Spleen (tissue), 13 donors: ENCODE measurements at places on chromosomes 2 and 18. TPM values are rescaled to one million over a fixed set of nuclear protein-coding genes. Genes with fewer than 3 reads are reported as not detected.
A peak's percentile ranks its signal among the peaks of the same experiment; 100 is the strongest.

DNA sequence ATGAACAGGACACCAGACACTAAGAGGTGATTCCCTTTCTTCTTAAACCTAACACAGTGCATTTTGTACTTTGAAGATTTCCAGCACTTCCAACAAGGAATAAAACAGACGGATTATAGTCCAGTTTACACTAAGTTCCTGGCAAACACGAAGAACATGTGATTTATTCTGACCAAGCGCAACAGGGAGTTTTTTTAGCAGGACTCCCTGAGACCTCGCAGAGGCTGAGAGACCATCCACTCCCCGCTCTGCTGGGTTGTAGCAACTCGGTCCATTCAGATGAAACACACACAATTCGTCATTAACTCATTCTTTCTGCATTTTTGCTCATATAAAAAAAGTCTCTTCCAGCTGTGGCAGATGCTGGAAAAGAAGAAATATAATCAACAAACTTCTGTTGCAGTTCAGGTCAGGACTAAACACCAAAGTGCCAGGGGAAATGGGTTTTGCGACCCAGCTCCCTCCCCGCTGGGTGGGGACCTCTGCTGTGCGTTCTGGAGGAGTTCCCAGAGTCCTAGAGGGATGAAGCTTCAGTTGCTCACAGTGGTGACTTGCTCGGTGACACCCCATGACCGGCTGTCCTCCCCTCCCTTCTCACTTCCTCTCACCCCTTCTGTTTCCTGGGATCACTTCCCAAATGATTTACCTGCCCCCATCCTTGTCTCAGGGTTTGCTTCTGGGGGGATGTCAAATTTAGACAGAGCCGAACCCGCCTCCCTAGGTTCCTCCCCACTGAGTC lies 52.5 kb downstream of the KCNF1 start:
- no peak for DNase-seq

DNA sequence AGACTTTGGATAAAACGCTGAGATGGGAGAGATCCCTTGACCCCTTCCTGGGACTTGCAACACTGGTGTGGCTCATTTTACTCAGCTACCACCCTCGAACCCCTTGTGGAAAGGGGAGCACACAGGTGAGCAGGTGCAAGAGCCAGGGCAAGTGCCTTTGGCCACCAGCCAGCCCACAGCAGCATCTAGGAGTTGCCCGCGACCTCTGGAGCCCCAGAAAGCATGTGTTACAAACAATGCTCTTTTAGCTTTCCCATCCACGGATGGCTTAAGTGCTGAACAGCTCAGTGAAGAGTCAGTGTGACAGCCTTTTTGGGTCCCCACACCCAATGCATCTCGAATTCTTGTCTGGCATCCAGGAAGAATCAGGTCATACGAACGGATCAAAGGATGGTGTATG lies 197.8 kb downstream of the MEMO1 start:
- DNase-seq: no peak

- DNase-seq: no peak
Measured at GRCh38 chr2:166984797-166985196, 96.5 kb downstream of the XIRP2 start.

GRCh38 chr2:85602476-85603234 lies at the start of gene TMEM150A:
TMEM150A (minus strand) TSS chr2:85602698; CDS start chr2:85601948, 750 bp downstream.
- peak; percentile 99 for DNase-seq

LOXHD1 gene
- total RNA-seq: 2.1 TPM

GRCh38 chr2:65818873-65819451 lies 386.6 kb upstream of the SPRED2 start:
- DNase-seq: no peak

GRCh38 chr2:235677276-235677788 lies 183.5 kb downstream of the AGAP1 start:
- no peak for DNase-seq

GRCh38 chr18:9782073-9782857 lies 74.2 kb downstream of the RAB31 start:
- no peak for DNase-seq

DNA sequence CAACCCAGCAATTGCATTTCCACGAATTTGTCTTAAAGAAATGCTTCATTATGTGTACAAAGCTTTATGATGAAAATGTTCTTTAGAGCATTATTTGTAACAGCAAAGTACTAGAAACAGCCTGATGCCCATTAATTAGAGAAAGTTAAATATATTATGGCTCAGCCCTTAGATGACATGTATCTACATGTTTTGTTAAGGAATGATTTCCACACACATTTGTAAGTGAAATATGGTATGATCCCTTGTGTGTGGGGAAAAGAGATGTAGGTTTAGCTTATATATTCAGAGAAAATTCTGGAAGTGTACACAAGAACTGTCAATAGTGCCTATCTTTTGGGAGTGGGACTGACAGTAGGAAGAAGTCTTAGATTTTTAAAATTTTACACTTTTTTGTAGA lies 3.8 kb upstream of the PTPN4 start:
- DNase-seq: no peak

GRCh38 chr18:4358618-4359017 lies 96.5 kb downstream of the DLGAP1 start:
- DNase-seq: no peak

GRCh38 chr2:99259465-99259864 lies 4.0 kb upstream of the LYG2 start:
- DNase-seq: no peak

DNA sequence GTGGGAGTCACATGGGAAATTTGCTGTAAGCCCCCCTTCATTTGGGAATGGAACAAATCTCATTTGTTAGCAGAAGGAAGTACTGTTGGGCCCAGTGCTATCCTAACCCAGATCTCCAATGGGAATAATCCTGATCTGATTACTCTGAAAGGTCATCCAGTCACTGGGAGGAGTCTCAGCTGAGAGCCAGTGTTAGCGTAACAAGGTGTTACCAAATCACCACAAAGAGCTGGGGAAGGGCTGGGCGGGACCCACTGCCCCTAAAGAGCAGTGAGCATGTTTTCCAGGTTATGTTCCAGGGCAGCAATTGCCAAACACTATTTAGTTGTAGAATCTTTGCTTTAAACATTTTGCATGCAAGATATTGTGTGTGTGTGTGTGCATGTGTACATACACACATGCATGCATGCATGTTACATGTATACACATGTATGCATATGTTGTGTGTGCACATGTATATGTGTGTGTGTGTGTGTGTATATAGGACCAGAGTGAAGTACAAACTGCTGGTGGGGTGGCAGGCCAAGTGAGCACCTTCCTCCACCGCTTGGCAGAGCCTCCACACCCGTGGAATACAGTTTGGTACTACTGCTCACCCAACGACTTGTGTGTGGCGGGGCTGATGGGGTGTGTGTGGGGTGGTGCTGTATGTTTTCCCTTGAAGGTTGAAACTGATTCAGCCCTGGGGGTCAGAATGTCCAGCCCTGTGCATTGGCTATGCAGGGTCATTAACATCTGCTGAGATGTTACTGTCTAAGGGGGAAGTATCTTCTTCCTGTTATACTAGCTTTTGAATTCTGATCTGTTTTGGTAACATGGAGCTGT lies 15.2 kb downstream of the INPP5D start:
- peak; percentile 83 for DNase-seq

LRRTM4 gene
- 0.16 TPM for total RNA-seq

CD8B gene
- 24.3 TPM for total RNA-seq

DNA sequence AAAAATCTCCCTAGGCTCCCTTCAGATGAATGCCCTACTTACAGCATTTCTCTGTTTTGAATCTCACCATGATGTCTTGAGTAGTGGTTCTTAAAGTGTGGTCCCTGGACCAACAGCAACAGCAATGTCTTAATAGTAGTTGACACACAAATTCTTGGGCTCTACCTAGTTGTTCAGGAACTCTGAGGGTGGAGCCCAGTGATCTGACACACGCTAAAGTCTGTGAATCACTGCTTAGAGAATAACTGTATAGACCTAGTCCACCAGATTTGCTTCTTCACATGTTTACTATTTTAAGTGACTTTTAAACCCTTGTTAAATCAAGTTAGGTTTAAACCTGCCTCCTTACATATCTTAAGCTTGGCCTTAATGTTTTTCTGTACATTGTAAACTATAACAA lies 47.6 kb upstream of the ARHGAP15 start:
- DNase-seq: no peak

DNA sequence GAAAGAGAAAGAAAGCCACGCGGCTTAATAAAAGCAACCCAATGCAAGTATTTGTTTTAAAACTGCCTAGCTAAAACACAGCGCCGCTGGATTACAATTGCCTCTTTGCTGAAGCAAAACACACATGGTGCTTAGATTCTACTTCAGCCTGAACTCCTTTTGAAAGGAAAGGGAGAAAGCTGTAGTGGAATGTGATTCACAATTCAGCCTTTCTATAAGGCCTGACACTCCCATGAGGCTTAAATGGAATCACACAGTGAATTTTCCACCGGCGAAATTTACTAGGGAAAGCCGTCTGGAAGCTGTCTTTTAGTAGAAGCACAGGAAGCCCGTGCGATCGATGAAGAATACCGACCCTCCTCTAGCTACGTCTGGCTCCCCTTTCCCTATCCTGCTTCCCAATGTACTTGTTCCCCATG lies 348.0 kb downstream of the DLGAP1 start:
- no peak for DNase-seq

DNA sequence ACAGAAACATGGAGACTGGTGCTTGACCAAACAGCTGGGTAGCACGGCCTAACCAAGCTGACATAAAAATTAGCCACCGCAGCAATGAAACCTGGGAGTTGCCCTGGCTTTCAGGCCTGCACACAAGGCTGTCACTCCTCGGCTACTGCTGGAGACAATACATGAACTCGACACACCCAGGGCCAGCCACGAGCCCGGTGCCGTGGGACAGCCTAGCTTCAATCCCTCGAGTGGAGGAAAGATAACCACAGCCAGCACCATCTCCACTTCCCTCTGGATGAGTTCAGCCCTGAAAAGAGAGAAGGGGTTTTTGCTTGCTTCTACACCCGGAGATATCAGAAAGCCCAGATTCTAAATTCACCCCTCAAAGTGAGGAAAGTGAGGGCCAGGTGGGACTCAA lies 78.0 kb downstream of the BCL2L11 start:
- no peak for DNase-seq

- no peak for DNase-seq
Measured at GRCh38 chr18:37669991-37670534, 104.5 kb upstream of the CELF4 start.

DNA sequence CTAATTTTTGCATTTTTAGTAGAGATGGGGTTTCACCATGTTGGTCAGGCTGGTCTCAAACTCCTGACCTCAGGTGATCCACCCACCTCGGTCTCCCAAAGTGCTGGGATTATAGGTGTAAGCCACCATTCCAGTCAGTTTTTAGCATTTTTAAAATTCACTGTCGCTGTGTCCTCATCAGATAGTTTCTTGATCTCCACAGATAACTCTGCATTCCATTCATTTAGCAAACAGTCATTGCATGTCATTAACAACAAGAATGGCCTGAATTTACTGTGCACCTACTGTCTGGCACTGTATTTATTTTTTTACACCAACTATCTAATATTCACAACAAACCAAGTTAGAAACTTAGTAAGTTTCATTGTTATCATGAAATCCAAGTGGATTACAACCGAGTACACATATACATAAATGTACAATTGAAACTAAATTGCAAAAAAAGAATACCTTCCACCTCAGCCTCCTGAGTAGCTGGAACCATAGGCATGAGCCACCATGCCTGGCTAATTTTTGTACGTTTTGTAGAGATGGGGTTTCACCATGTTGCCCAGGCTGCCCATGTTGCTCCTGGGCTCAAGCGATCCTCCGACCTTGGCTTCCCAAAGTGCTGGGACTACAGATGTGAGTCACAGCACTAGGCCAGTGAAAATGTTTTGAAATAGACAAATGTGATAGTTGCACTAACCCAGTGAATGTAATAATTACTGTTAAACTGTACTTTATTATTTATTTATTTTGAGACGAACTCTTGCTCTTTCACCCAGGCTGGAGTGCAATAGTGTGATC lies 4.3 kb downstream of the MCEE start:
- no peak for DNase-seq

DSG1 gene
- total RNA-seq: not detected

GRCh38 chr18:36895606-36896005 lies 66.7 kb downstream of the KIAA1328 start:
- no peak for DNase-seq

GRCh38 chr2:140128909-140129308 lies 1348.7 kb upstream of the NXPH2 start:
- no peak for DNase-seq

- peak; percentile 79 for DNase-seq
Measured at GRCh38 chr2:7672027-7672684, 754.9 kb downstream of the RNF144A start.

UCN gene
- 1.9 TPM for total RNA-seq

DNA sequence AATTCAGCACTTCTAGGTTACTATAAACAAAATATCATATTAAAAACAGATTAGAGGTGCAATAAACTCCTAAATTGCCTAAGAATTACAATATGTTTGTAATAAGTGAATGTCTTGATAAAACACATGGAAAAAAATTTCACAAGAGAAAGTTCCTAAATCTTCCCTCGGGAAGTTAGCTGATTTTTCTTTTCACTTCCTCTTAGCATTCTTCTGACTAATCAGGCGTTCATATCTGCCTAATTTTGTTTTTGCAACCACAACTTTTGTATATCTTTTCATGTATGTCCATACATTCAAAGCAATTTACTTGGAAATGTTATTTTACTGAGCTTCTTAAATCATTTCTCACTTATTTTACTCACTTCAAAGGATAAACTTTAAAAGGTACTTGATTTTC lies 88.5 kb downstream of the RTTN start:
- DNase-seq: no peak

DNA sequence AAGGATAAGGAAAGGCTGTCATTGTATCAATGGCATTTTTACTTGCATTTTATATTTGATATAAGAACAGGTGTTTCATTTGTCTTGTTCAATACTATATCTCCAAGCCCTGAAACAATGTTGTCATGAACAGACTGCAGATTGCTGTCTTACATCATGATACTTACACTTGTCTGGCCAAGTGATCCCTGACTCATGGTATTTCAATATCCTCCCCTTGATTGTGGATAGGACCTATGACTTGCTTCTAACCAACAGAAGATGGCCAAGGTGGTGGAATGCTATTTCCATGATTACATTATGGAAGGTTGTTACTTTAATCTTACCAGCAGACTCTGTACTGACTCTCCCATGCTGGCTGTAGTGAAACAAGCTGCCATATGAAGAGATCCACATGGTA lies 471.1 kb downstream of the CCDC85A start:
- no peak for DNase-seq

GRCh38 chr2:128997166-128997866 lies 678.6 kb upstream of the HS6ST1 start:
- DNase-seq: no peak

DNA sequence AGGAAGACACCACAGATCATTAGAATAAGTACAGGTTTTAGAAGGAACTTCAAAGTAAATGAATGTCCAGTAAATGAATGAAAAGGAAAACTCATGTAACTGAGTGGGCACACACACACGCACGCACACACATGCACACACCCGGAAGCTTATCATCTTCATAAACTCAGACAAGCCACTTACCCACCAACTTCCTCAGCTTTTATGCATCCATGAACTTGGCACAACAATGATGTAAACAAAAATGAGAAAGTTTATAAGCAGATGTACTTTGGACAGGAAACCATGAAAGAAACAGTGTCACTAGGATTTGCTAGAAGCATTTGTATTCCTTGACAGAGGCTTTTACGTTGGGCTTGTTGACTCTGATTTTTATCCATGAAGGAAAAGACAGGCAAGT lies 23.2 kb downstream of the RNF152 start:
- no peak for DNase-seq

CPS1 gene
- total RNA-seq: 2.7 TPM

ATG16L1 gene
- total RNA-seq: 32.4 TPM

SLC4A1AP gene
- 17.3 TPM for total RNA-seq

GRCh38 chr2:129460299-129461198 lies 518.9 kb upstream of the RAB6C start:
- DNase-seq: no peak

- DNase-seq: no peak
Measured at GRCh38 chr18:7197854-7198253, 33.0 kb upstream of the LRRC30 start.
